T-helper 22 cell (primary cell): ENCODE measurements at places on chromosomes 2 and 18.

DNA sequence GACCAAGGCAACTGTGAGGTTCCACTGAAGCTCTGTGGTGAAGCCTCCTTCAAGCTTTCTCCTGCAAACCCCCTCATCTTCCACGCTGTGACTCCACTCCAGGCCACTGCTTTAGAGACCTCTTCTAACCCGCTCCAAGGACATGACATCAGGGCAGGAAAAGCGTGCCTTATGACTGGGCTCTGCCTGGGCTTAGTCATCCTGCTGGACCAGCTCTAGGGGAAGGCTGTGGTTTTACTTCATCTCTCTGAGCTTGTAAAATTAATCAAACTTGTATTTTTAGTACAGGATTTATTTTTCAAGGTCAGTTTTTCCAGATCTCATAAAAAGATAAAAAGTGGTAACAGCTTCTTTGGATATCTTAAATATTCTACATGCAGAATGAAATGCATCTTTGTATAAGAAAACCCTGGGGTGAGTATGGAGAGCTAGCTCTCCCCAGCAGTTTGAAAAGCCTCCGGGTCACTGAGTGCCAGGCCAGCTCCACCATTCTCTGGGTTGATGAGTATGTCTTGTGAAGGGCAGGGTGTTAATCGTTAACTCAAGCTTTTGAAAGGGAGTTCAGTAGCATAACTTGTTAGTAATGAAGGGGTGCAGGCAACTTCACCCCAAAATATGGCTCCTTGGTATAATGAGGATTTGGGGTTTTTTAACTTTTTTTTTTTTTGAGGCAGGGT lies 33.1 kb upstream of the YPEL5 start:
- DNase-seq, result no peak

GRCh38 chr18:22210311-22210754 lies 40.9 kb downstream of the GATA6 start:
- no peak for DNase-seq

- no peak for DNase-seq
Measured at GRCh38 chr2:56613254-56613653, 429.5 kb downstream of the CCDC85A start.

GRCh38 chr2:233089851-233090250 lies 29.7 kb downstream of the INPP5D start:
- DNase-seq, result no peak

DNA sequence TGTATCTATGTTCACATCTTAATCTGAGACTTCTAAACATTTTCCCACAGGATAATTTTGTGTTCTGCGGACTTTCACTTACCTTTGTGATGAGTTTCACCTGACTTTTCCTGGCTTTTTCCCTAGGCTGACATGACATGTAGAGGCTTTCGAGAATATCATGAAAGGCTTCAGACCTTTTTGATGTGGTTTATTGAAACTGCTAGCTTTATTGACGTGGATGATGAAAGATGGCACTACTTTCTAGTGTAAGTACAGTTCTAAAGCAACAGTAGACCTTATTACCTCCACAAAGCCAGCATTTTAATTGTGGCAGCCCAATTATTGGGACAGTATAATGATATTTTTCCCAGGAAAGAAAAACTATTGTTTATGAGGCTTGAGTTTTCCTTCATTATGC lies 34.1 kb upstream of the METAP1D start:
- no peak for DNase-seq

DNA sequence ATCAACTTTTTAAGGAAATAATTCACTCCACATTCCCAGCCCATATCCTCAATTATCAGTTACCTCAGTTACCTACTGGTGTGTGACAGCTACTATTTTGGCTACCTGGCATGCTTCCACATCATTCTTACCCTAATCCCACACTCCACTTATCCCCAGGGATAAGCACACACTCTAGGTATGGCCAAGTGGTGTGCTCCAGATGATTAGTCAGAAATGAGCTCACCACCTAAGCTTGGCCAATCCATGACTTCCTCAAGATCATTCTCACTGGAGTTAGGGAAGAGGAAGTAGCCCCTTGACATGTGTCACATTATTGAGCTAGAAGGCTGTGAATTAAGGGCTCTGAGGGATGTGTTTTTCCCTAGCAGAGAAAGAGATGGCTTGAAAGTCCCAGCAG lies 20.9 kb upstream of the SMAD4 start:
- no peak for DNase-seq

- no peak for DNase-seq
Measured at GRCh38 chr18:68323921-68324320, 391.0 kb downstream of the TMX3 start.

- DNase-seq, result no peak
Measured at GRCh38 chr18:41771973-41772372, 183.1 kb upstream of the PIK3C3 start.

DNA sequence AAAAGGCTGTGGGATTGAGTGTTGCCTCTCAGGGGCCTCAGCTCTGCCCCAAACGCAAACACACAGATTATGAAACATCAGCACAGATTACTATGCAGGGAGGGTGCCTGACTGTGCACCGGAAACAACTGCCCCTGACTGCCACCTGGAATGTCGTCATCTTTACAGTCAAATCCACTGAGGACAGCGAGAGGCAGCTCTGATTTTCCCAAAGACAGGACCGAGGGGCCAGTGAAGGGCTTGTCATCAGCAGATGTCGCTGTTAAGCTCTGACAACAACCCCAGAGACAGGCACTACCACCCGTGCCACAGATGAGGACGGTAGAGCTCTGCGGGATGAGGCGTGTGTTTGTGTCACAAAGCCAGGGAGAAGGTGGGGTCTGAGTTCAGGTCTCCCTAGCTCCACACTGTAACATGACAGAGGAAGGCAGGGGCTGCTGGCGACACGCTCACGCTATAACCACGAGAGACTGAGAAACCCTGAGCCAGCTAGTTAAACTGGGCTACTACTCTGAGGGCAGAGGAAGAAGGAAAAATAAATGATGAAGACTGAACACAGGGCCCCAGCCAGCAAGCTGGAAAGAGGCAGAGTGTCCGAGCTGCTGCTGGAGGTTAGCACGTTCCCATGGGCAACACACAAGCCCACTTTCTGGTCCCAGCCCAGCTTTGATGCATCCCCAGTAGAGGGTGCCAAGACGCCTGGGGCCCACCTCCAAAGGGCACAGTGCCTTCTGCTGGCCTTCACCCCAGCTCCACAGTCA lies 47.0 kb downstream of the PARD6G start:
- DNase-seq, result no peak

DNA sequence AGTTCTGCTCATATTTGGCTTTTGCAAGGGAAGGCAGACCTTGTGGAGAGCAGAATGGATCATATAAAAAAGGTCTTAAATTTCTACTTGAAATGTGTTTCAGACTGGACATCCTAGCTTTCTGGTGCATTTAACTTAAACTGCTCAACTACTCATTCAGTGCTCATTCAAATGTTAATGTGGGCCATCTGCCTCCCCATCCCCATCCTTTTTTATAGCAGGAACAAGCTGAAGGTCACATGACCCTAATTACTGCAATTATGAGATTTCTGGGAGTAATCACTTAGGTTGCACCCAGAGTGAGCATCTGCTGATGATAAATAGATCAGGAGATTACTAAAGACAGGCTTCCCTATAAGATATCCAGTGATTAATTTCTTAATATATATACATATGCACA lies 96.1 kb downstream of the MAP2 start:
- no peak for DNase-seq

- no peak for DNase-seq
Measured at GRCh38 chr2:236545814-236546480, 23.7 kb upstream of the ACKR3 start.

DNA sequence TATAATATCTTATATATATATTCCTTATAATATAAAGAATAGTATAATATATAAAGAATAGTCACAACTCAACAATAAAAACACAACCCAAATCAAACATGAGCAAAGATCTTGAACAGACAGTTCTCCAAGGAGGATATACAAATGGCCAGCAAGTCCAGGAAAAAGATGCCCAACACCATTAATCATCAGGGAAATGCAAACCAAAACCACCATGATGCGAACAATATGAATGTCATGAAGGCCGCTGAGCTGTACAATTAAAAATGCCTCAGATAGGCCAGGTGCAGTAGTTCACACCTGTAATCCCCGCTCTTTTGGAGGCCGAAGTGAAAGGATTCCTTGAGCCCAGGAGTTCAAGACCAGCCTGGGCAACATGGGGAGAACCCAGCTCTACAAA lies 58.9 kb downstream of the SLC35F5 start:
- no peak for DNase-seq

DNA sequence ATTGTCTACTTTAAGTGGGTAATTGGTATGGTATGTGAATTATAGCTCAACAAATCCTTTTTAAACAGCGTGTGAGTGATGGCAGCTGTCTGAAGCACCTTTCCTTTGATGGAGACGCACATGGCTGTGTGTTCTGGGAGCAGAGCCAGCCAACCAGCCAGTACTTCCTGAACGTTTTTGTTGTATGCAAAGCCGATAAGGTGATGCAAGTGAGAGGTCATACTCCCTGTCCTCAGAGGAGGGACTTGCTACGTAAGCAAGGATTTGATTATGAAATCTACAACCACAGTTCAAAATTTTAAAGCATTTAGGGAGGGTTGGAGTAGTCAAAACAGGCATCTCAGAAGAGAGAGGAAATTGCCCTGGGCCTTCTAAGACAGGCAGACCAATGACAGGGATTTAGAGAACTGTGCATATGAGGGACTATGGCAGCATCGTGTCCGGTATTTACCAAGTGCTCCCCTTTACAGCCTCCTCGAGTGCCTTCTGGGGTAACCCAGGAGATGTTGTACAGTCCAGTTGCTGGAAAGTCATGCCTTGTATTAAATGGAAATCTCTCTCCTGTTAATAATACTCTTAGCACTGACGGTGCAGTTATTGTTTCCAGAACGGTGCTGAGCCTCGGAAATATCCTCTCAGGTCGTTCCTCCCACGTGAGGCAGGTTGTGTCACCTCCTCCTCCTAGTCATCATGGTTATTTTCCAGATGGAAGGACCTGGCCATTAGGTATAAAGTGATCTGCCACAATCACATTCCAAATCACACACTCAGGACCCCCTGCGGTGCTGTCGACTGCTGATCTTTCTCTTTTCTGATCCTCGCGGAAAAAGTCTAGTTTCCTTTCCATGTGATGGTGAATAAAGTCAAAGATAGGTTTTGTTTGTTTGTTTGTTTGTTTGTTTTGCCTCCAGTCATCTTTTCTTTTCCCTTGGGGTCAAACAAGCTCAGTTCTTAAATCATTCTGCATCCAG lies 28.4 kb downstream of the ARHGEF4 start:
- DNase-seq, result no peak

GRCh38 chr2:165056564-165056963 lies 101.2 kb upstream of the SLC38A11 start:
- no peak for DNase-seq

- no peak for DNase-seq
Measured at GRCh38 chr2:232584238-232584637, 33.7 kb downstream of the EIF4E2 start.

- DNase-seq, result no peak
Measured at GRCh38 chr2:109679626-109680025, 65.5 kb downstream of the SOWAHC start.

GRCh38 chr18:69447886-69448285 lies 47.2 kb downstream of the DOK6 start:
- DNase-seq, result no peak

DNA sequence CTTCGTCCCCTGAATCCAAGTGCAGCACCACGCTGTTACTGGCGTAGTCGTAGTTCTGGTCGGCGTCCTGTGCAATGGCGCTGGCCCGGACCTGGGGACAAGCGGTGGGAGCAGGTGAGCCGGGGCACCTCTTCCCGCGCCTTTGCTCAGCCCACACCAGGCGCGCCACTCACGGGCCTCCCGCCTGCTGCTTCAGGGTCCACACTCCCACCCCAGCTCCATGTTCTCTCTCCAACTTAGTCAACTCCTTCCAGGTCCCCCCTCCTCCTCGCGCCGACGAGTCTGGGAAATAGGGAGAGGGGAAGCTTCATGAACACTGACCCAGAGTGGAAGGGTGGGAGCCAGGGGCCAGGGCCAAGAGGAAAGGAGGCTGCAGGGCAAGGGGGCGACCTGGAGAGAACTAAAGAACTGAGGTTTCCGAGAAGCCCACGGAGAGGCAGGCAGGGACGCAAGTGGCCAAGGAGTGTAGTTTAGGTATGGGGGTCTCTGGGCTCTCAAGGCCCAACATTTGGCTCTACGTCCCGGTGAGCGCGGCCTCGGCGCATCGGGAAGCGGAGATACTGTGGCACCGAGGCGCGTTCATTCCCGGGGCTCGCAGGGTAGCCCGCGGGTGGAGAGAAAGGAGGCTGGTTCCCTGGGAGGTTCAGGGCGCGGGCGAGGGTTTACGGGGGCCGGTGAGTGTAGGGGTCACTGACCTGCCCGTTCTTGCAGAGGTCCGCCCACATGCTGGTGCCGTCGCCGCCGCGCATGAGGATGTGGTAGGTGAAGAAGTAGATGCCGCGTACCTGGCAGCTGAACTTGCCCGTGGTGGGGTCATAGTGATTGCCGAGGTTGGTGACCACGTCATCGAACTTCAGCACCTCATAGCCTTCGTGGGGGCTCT lies 1.4 kb downstream of the C1QL2 start:
- DNase-seq, result no peak

- DNase-seq, result no peak
Measured at GRCh38 chr2:209936106-209936666, 66.3 kb upstream of the RPE start.

- no peak for DNase-seq
Measured at GRCh38 chr18:22452226-22452668, 34.5 kb upstream of the CTAGE1 start.

DNA sequence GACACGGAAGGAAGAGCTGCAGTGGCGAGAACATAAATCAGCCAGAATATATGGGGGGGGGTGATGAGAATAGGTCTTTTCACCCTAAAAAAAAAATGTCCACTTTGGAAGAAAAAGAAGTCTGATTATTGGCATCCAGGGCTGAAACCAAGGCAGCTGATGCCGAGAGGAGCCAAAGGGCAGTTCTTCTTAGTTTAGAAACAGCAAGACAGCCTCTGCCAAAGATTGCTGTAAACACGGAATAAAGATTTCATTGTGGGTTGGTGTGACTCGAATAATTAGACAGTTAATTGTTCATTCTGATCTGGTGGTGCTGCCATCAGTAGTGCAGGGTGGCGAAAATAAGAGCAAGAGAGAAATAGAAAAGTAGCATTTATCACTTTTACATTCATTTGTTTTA lies 3.5 kb downstream of the CDH20 start:
- DNase-seq, result no peak

- no peak for DNase-seq
Measured at GRCh38 chr2:228527197-228527881, 345.9 kb upstream of the SPHKAP start.

GRCh38 chr2:134713176-134713575 lies 5.6 kb downstream of the TMEM163 start:
- DNase-seq, result no peak
